ENCODE measurements at places on chromosomes 11 and 22.

DNA sequence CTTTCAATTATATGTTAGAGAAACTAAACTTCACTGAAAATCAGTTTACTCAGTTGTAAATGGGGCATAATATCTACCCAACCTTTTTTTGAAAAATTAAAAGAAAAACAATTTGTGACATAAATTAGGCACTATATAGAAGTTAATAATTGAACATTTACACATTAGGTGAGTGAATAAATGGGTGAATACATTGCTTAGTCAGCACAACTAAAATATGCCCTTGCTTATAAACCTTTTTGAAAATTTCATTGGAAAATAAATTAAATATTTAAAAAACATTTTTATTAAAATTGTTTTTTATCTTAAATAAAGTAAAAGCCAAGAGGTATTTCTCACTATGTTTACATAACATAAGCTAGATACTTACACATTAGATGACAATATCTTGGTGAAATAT, 994.5 kb upstream of the TENM4 start:
- DNase-seq: no peak

GRCh38 chr11:24298146-24298545, 198.7 kb upstream of the LUZP2 start:
- DNase-seq: no peak

GRCh38 chr22:28909375-28909774, 26.0 kb downstream of the ZNRF3 start:
- DNase-seq: peak; percentile 20

DNA sequence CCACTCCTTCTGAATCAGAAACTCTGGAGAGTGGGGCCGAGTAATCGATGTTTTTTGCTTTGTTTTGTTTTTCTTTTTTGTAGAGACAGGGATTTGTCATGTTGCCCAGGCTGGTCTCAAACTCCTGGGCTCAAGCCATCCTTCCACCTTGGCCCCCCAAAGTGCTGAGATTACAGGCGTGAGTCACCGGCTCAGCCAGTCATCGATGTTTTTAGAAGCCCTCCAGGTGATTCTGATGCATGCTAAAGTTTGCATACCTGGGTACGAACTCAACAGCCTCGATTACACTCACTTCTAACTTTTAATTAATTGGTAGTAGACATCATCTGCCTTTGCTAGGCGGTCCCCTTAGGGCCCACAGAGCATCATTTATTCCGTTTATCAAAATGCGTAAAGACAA, 50.3 kb downstream of the C11orf71 start:
- DNase-seq: no peak

DNA sequence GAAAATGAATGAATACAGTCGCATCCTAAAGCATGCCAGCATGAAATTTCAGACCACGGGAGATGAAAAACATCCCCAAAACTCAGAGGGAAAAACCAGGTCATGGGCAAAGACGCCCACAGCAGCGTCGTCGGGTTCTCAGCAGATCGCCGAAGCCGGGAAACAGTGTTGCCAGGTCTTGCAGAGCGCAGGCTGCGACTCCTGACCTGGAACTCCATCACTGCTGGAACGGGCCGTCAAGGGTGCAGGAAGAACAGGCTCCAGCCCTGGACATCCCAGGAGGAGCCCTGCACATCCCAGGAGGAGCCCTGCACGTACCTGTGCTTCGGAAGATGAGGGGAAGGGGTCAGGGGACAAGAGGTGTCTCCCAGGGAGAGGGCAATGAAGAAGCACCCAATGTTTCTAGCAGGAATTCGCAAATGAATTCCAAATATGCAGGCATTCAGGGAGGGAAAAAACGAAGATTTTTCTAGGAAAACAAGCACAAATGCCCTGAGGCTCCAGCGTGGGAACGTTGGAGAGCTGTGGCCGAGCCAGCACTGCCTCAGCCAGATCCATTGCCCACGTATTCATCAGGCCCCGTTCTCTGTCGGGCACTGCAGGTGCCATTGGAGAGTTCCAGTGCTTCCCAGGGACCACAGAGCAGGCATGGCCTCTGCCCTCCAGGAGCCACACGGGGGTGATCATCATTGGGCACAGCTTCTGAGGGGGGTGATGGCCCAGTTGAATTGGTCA, 1110.4 kb downstream of the BRD1 start:
- DNase-seq: no peak

DNA sequence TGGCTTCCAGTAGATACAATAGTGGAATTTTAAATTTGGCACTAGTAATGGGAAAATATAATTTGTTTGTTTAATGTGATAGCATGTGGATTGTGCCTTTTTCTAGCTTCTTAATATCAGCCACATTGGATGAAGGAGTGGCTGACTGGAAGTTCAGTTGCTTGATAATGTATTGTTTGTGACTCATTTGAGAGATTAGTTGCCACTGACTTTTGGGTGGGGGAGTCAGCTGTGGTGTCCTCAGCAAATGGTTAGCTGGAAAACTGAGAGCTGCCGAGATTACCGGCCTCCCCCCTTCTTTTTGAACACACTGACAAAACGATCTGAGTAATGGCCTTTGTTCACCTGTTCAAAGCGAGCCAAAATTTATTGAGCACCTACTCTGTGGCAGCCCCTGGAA, 5.5 kb downstream of the JAM3 start:
- no peak for DNase-seq

GRCh38 chr11:13931356-13931755, 31.2 kb upstream of the SPON1 start:
- no peak for DNase-seq

Data from suppressor macrophage treated with lipopolysaccharide for 1 hour (primary cell).